Upper lobe of right lung (tissue), 1 donor: ENCODE measurements at places on chromosomes 11 and 22.

GRCh38 chr22:40418366-40419201, 48.2 kb downstream of the SGSM3 start:
- DNase-seq = no peak

DNA sequence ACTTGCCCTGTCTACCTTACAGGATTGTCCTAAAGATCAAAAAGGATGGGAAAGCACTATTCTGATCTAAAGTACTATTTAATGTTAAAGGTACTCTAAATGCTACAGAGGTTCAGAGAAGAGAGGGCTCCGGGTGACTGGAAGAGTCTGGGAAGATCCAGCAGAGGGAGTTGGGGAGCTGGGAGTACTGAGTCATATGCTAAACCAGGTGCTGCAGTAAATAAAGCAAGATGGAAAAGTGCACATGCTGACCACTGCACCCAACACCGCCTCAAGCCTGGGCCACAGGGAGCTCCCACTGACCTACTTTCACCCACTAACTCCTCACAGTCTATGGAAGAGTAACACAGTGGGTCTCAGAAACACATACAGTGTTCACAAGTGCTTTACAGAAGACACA, 49.3 kb downstream of the WT1 start:
- no peak for DNase-seq

GRCh38 chr11:45736424-45736823, 68.5 kb upstream of the SLC35C1 start:
- DNase-seq = no peak

DNA sequence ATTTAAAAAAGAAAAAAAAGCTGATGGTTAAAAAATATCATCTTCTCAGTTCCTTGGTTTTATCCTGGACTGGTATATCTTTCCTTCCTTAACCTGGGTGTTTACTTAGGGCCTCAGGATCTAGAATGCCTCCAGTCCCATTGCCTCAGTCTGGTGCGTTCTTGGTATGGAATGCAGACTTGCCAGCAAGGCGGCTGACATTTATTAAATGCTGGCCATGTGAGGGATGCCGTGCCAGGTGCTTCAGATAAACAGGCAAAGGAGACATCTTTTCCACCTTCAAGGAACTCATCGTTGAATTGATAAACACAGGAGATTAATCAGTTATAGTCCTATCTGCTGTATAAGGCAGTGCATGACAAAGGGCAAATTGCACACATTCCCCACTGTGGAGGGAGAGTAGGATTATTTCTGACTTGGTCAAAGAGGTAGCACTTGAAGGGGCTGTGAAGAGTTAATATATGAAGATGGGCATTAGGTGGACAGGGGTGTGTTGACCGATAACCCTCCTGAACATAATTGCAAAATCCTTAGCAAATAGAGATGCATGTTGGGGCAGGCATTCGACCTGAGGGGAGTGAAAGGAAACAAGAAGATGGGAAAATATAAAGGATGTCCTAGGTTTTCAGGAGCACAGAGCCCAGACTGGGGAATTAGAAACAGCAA, 54.4 kb downstream of the ALX4 start:
- no peak for DNase-seq

DNA sequence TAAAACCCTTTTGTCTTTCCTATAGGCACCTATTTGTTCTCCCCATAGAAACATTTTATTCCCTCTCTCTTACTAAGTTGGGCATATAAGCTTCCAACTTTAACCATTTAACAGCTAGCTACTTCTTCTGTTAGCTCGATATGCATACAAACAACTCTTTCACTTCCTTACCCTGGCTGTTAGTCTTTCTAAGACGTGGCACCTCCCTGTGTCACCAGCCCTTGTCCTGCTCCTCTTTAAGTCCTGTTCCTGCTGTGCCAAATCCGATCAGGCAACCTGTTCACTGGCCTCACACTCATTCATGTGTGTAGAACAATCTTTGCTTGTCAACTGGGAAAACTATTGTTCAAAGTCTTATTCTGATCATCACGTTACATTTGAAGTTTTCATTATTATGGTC, 1376.1 kb upstream of the TENM4 start:
- DNase-seq = no peak

DNA sequence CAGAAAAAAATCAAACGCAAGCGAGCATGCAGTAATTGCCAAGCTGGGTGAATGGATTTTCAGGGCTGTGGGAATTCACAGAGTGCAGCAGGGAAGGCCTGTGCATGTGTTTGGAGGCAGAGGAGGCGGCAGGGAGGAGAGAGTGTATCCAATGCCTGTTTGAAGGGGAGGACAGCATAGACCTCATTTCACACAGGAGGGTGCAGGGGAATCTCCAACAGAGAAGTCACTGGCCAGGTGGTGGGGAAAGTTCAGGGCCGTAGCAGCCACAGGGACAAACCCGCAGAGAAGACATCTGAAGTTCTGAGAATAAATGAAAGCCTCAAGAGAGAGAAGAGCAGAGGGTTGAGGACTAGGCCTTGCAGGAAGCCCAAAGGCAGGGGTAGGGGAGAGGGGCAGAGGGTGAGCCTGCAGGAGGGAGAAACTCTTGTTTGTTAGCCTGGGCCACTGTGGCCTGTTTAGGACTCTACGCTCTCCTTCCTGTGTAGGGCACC, 19.2 kb upstream of the KDM2A start:
- DNase-seq = no peak
